ENCODE measurements at places on chromosomes 7 and 10. TPM values are rescaled to one million over a fixed set of nuclear protein-coding genes. Genes with fewer than 3 reads are reported as not detected.

The ASB10 gene
- total RNA-seq = not detected

GRCh38 chr10:124279298-124279697 lies 139.4 kb downstream of the OAT start:
- no peak for DNase-seq

DNA sequence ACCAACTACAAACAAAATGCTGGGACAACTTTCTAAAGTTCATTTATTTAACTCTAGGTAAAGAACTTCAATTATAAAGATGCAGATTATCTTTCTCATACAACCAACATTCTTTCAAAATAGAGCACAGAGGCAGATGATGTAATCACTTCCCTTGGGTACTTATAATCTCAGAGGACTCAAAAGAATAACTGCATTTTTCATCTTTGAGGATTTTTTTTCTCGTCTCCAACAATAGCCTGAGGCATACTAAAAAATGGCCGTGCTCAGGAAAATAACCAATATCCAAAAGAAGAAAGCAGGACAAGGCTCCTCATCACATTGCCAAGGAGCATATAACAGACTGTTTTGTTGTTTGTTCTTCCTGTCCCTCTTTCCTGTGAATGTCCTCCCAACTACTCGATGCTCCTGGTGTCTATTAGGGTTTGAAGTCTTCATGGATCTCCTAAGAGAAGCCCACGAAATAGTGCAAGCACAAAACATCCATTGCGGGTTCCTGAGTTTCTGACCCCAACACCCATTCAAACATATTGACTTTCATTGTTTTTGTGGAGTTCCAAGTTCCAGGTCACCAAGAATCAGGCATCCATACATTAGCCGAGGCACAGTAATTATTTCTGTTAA lies 182.9 kb downstream of the SORCS1 start:
- no peak for DNase-seq

DNA sequence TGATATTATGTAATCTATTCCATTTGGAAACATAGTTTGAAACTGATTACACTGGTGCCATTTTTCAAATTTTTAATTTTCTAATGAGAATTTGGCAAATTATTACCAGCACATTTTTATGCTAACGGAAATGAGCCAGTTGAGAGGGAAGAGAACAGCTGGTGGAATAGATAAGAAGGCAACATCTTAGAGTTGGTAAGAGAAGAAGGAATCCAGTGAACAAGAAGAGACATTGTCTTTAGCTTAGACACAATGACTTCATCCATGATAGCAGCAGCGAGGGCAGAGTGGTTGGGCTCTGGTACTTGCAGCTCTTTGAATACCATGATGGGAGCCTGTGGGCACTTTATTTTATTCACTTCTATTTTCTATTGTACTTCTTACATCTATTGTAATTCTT lies 89.6 kb downstream of the CHRM2 start:
- no peak for DNase-seq

DNA sequence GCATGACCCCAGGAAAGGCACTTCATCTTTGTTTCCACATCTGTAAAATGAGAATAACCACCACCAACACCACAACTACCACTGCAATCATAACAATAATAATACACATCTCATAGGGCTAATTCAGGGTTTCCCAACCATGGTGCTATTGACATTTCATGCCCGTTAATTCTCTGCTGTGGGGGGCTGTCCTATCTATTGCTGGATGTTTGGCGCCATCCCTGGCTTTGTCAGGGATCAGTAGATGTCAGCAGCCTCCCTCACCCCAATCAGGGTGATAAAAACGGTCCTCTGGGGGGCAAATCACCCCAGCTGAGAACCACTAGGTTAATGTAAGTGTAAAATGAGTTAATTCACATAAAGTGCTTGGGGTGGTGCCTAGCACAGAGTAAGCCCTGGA lies 145.8 kb downstream of the EMX2 start:
- DNase-seq = no peak

Measured in PC-3 (cell line).